ENCODE measurements at places on chromosomes 4 and X. TPM values are rescaled to one million over a fixed set of nuclear protein-coding genes. Genes with fewer than 3 reads are reported as not detected.
A peak's percentile ranks its signal among the peaks of the same experiment; 100 is the strongest.

DNA sequence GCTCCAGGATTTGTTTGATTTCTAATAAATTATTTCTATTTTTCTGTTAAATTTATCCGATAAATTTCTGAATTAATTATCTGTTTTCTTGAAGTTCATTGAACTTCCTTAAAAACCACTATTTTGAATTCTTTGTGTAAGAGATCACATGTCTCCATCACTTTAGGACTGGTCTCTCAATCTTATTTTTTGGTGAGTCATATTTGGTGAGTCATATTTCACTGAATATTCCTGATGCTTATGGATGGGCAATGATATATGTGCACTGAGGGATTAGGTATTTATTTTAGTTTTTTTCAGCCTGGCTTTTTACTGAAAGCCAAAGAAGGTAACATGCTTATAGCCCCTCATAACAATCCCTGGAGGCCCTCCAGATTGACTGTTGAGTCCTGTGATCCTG lies 48.5 kb upstream of the IL15 start:
- DNase-seq, result peak; percentile 52

SSX2B gene
- total RNA-seq, result not detected

- peak; percentile 26 for DNase-seq
These were observed 73.2 kb downstream of the FBXW7 start for GRCh38 chr4:152462695-152463094.

CXCL11 gene
- total RNA-seq, result not detected

TMSB15C gene
- 1.8 TPM for total RNA-seq

GRCh38 chr4:166257891-166258290 lies 384.9 kb downstream of the TLL1 start:
- DNase-seq, result no peak

GLOD5 gene
- not detected for total RNA-seq

- DNase-seq, result peak; percentile 57
These were observed 14.7 kb upstream of the DCHS2 start for GRCh38 chr4:154506253-154506652.

REST gene
- 17.6 TPM for total RNA-seq

DNA sequence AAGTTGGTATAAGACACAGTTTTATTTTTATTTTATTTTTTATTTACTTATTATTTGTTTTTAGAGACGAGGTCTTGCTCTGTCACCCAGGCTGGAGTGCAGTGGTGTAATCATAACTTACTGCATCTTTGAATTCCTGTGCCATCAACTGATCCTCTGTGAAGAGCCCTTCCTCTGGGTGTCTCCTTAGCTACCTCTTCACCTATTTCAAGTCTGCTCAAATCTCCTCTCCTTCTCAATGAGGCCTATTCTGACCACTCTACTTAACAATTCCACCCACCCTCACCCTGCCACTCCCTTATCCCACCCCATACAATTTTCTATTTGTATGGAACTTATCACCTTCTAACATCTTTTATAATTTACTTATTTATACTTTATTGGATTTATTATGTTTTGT lies 183.4 kb downstream of the PPP3CA start:
- peak; percentile 68 for DNase-seq

ADH6 gene
- total RNA-seq, result not detected

GRCh38 chr4:127843704-127844600 lies 36.7 kb upstream of the PLK4 start:
- DNase-seq, result no peak

CXCL8 gene
- 2.9 TPM for total RNA-seq

- DNase-seq, result no peak
These were observed 29.8 kb upstream of the ARHGEF6 start for GRCh38 chrX:136810493-136810892.

PDGFRA gene
- 2.1 TPM for total RNA-seq

CAPN6 gene
- not detected for total RNA-seq

DNA sequence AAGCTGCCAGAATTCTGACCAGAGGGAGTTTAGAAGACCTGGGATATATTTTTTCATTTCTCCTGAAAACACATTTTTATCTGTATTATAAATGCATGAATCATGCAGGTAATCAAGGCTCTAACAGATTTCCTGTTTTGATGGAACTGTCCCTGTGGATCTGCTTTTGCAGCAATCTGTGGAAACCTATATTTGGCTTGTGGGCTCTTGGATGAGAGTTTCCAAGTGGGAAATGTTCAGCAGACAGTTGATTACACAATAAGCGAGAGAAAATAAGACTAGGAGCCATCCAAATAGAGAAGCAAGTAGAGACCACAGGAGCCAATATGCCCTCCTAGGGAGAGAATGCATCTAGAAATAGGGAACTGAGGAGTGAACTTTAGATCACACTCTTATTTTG lies 105.0 kb downstream of the NDST3 start:
- no peak for DNase-seq

DNA sequence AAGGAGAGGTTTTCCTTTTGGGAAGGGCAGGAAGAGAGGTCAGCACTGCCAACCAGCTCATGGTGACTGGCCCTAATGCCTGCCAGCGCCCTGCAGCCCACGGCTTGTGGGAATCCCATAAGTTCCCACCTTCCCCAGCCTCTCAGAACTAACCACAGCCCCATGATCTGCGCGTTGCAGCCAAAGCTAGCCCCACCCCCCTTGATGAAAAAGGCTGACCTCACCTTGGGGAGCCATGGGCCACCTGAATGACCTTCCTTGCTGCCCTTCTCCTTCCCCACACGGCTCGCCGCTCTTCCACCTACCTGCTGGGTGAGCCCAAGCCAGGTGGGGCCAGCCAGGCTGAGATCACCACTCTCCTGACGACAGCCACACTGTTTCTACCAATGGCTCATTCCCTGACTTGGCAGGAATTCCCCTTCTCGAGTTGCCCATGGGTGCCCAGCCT lies 3.9 kb upstream of the ELF4 start:
- DNase-seq, result peak; percentile 80

FANCB gene
- 1.8 TPM for total RNA-seq

DNA sequence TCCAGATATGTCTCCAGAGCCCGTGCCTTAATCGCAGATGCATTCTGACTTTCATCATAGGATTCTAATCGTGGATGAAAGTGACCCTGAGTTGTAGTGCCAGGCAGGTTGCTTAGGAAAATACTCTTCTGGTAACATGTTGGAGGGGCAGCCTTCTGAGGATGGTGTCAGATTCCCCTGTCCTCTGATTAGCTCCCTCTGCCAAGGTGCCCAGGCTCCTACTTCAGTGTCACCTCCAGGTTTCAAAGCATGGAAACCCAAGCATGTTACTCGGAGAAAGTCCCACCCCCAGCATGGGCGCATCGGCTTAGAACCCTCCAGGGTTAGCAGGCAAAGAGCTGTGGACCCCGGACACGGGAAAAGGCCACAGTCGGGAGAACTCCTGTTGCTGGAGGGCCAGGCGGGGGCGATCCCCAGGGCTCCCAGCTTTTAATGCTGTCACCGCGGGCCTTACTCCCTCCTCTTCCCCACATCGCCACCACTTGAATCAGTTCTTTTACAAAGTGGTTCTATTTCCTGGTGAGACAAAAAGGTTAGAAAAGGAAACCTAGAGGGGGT lies 44.5 kb downstream of the TRIM2 start:
- DNase-seq, result no peak

TMSB15A gene
- not detected for total RNA-seq

GRCh38 chrX:11131146-11131545 lies 20.0 kb downstream of the HCCS start:
- DNase-seq, result no peak

DNA sequence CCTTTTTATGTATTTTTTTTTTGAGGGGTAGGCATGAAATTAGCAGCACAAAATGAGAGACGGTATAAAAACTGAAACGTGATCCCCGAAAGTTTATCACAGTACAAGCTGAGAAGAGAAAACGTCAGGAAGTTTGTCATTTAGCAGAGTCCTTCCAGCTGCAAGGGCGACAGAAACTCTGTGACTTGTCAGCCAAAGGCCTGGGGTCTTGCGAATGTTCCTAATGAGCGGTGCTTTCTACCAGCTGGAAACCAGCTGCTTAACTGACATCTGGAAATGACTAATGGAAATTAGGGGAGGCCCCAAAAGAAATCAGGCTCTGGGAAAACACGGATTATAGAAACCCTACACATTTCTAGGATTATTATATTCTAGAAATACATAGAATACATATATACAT lies 66.5 kb downstream of the CHRNA9 start:
- no peak for DNase-seq

SLC9B1 gene
- 1.0 TPM for total RNA-seq
